ENCODE measurements at places on chromosomes 7 and 10.

DNA sequence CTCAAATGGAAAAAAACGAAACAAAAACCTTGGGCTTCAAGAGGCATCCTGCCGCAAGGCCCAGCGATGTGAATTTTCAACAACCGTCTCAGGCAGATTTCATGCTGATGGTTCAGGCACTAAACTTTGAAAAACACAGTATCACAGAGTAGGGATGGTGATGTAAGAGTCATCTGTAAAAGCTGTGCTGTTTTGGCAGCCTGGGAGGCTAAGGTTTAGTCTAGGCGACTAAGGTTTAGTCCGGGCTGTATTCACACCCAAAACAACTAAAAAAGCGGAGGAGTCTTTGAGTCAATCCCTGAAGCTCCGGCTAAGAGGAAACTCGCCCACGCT lies 420 bp upstream of the MINPP1 start:
- no peak for DNase-seq

DNA sequence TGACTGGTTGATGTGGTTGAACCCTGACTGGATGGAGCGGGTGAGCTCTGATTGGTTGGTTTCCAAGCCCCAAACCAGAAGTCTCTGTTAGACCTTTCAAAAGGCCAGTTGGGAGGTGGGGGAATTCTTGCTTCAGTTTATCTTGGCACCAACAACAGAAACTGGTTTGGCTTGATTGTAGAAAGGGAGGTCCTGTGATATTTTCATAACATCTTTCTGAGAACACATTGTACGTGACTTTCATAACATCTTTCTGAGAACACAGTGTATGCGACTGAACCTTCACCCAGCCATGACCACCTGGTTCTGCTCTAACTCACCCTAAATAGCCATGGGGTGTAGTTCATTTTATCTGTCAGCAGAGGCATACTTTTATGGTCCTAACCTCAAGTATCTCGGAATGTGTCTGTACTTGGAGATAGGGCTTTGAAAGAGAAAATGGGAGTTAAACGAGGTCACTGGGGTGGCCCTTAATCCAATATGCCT lies 88.3 kb downstream of the GALNT17 start:
- no peak for DNase-seq

- DNase-seq: no peak
Measured at GRCh38 chr7:13742126-13742525, 247.3 kb downstream of the ETV1 start.

- no peak for DNase-seq
Measured at GRCh38 chr7:131502810-131503508, 53.5 kb downstream of the PODXL start.

DNA sequence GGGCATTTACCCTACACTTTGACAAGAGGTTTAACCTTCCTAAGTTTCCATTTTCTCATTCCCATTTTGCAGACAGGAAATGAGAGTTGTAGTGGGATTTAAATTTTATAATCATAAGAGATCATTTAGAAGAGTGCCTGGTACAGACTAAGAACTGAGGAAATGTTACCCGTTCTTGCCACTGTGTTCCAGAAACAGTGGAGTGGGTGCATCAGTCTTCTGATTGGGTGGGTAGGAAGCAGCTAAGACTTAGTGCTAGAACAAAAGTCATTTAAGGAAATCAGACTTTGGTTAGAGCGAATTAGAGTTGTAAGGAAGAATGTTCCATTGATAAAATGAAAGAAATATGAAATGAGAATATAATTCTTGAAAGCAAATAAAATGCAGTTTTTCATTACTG lies 8.4 kb upstream of the SYPL1 start:
- DNase-seq: no peak

DNA sequence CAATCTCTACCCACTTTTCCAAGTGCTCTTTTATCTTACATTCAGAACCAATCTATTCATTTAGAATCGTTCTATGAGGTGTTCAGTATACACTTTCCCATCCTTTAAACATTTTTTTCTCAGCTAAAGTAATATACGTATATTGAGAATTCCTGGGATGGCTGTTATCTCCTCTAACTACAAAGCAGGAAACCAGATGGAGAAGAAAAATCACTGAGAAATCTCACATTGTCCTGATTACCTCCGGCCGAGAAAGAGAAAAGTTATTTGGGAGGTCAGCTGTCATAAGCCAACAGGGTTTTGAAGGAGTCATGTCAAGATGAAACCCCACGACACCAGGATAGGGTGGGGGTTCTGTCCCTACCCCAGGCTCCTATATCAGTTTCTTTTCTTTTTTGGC lies 99.2 kb upstream of the KDM7A start:
- DNase-seq: no peak

DNA sequence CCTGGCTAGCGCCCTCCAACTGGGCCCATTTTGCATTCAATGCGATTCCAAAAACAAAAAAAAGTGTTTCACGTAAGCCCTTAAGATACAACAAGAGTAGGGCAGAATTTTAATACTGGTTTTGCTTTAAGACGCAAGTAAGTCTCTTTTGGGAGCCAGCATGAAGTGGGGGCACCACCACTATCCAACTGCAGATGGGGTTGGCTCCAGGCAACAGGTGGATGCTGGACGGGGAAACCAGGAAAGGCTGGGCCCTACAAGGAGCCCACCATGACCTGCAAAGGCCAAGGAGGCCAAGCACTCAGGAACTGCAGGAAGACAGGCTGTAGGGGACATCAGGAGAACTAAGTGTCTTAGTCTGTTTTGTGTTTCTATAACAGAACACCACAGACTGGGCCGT lies 86.5 kb upstream of the INSIG1 start:
- DNase-seq: no peak

DNA sequence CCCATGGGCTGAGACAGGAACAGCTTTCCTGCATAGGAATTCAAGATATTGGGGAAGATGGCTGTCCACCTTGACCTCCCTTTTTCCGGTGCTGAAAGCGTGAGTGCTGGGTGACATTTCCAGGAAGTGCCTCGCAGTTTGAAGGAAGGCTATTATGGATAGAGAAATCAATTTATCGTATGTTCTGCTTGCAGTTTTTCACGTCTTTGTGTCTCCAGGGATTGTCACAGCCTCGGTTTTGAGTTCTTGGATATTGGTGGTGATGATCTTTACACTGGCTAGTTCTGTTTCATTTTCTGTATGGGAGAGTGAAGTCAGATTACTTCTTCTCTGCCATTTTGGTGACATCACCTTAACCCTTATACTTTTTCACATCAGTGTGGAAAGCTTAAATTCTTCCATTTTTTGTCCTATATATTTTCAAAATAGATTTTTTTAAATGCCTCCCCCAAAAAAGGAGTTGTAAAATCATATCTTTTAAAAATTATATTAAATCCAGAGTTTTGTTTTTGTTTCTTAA lies 102.5 kb upstream of the APBB1IP start:
- peak; percentile 5 for DNase-seq

GRCh38 chr10:49781247-49781646 lies 19.1 kb upstream of the OGDHL start:
- no peak for DNase-seq

DNA sequence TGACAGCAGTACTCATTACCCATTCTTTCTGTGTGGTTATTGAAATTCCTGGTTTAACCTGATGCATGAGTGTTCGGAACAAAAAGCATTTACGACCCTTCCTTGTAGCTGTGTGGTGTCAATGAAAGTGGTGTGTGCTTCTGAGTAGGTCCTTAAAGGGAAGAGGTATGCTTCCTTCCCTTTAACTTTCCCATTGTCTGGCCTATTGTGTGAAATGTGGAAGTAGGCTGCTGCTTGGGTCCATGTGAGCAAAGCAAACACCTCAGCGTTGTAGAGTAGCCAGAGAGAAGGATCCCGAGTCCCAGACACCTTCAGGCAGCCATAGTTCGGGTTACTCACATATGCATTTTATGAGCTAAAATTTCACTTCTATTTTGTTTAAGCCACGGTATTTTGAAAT lies 74.7 kb downstream of the TSPAN12 start:
- no peak for DNase-seq

DNA sequence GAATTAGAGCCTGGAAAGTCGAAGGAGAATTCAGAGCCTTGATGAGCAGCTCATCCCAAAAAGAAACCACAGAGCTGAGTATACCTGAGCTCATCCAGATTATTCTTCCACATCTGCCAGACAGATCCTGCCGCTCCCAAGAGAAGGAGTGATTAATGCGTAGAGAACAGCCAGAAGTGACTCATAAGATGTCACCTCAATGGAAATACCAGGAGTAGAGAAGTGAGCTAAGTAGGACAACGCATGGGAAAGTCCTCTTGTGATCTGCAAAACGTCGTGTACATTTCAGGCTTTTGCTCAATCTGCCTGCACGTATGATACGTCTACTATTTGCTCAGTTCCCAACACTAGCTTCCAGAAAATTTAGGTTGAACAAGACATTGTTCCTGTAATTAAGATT lies 230.5 kb upstream of the AUTS2 start:
- DNase-seq: no peak

DNA sequence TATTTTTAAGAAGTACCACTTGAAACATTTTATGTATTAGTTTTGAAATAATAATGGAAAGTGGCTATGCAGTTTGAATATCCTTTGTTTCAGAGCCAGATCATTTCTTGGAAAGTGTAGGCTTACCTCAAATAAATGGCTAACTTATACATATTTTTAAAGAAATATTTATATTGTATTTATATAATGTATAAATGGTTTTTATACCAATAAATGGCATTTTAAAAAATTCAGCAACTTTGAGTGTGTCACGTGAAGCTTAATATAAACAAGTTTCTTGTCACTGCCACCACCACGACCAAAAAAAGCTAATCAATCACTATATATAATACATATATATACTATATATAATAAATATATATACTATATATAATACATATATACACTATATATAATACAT lies 4.8 kb downstream of the IL6 start:
- no peak for DNase-seq

GRCh38 chr10:59954296-59954695 lies 47.9 kb upstream of the CCDC6 start:
- no peak for DNase-seq

DNA sequence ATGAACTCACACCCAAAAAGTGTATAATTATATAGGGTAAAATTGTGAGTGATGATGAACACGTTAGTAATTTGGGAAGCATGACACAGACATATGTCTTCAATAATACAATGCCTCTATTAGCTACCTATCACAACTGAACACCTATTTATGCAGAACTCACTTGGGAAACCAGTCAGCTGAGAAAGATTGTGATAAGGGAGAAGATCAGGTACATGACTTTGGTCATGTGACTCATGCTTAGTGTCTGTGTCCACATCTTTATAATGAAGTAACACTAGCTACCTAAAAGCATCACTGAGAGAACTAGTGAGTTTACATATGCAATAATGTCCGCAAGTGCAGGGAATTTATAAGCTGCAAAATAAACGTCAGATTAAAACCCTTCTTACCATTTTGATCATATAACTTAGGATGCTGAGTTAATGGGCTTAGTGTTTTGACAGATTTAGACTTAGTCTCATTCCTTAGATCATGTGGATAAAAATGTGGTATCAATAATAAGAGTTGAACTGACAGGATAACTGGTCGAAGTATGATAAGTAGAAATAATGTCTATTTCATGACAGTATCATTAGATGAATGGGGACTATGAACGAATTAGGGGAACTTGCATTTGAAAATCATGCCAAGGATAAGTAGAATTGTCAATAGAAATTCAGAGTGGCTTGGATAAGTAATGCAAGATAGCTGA lies 11.6 kb downstream of the VWDE start:
- DNase-seq: no peak

- no peak for DNase-seq
Measured at GRCh38 chr10:30984563-30985328, 46.9 kb downstream of the ZNF438 start.

- DNase-seq: no peak
Measured at GRCh38 chr10:95443636-95444035, 117.5 kb downstream of the SORBS1 start.

DNA sequence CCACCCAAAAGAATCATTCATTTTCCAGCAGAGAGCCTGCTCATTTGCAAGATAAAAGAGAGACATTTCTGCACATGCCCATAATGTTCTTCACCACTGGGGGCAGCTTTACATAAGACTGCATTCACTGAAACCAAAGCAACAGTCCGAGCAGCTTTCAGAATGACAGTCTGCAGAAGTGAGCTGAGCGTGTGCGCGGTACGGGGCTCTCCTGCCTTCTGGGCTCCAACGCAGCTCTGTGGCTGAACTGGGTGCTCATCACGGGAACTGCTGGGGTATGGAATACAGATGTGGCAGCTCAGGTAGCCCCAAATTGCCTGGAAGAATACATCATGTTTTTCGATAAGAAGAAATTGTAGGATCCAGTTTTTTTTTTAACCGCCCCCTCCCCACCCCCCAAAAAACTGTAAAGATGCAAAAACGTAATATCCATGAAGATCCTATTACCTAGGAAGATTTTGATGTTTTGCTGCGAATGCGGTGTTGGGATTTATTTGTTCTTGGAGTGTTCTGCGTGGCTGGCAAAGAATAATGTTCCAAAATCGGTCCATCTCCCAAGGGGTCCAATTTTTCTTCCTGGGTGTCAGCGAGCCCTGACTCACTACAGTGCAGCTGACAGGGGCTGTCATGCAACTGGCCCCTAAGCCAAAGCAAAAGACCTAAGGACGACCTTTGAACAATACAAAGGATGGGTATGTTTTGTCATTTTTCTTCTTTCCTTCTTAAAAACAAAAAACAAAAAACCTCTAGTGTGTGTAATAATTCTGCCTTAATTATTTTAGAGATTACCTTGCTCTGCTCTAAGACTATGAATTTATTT lies at the start of gene LRRTM3:
TSS of gene LRRTM3 (plus strand) at position 141 of the 820 bp plus-strand sequence.
- DNase-seq: peak; percentile 60

- DNase-seq: no peak
Measured at GRCh38 chr7:69778138-69778537, 179.9 kb downstream of the AUTS2 start.

- DNase-seq: no peak
Measured at GRCh38 chr10:69044546-69044945, 43.4 kb upstream of the SRGN start.

GRCh38 chr10:118662228-118663035 lies 67.0 kb upstream of the PRLHR start:
- DNase-seq: no peak

- DNase-seq: no peak
Measured at GRCh38 chr10:43819464-43820230, 171.0 kb upstream of the ZNF32 start.

DNA sequence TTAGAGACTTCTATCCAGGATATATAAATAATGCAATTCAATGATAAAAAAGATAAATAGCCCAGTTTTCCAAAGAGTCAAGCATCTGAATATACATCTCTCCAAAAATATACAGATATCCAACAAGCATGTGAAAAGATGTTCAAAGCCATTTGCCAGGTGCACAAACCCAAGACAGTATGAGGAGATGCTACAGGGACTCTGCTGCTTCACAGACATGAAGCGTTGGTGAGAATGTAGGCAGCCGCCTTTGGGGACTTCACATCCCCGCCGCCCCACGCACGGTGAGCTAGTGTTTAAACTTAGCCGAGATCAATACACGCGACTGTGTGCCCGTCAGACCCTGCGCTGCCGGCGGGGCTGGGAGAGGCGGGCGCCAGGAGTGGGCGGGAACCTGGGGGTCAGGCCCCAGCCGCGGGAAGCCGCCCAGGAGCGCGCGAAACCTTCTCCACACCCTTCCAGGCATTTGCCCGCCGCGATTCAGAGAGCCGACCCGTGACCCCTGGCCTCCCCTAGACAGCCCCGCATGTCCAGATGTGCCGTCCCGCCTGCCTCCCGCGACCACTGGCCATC lies 927 bp upstream of the ALOX5 start:
- DNase-seq: no peak

- DNase-seq: no peak
Measured at GRCh38 chr10:98264378-98265065, 3.5 kb downstream of the LOXL4 start.
